ACHN (cell line): ENCODE measurements at places on chromosomes 3 and 15.

- DNase-seq, result no peak
Observed at GRCh38 chr15:49462232-49462844, 39.3 kb downstream of the FGF7 start.

GRCh38 chr15:28986108-28986507 lies 100.3 kb downstream of the APBA2 start:
- DNase-seq, result no peak

DNA sequence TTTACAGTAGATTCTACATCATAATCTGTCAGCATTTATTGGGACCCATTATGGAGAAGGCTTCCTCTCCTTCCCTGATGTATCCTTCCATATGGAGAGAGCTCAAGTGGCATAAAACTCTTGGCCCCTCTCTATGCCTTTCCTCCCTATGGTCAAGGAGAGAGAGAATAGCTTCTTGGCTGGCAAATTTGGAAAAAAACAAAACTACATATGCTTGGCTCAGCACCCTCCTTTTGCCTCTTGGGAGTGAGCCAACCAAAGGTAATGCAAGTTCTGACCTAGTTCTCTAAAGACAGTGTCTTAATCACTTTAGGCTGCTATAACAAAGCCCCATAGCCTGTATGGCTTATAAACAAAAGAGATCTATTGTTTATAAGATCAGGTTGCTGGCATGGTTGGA lies 37.5 kb downstream of the C3orf70 start:
- DNase-seq, result no peak

GRCh38 chr15:74628199-74628598 lies 12.6 kb downstream of the CLK3 start:
- no peak for DNase-seq

- DNase-seq, result no peak
Observed at GRCh38 chr3:14793126-14793857, 25.5 kb upstream of the FGD5 start.

- no peak for DNase-seq
Observed at GRCh38 chr3:177760803-177761202, 563.5 kb upstream of the TBL1XR1 start.

- no peak for DNase-seq
Observed at GRCh38 chr15:90030376-90030775, 29.3 kb downstream of the ZNF710 start.

GRCh38 chr3:41629072-41629471 lies 332.8 kb downstream of the ULK4 start:
- DNase-seq, result no peak

DNA sequence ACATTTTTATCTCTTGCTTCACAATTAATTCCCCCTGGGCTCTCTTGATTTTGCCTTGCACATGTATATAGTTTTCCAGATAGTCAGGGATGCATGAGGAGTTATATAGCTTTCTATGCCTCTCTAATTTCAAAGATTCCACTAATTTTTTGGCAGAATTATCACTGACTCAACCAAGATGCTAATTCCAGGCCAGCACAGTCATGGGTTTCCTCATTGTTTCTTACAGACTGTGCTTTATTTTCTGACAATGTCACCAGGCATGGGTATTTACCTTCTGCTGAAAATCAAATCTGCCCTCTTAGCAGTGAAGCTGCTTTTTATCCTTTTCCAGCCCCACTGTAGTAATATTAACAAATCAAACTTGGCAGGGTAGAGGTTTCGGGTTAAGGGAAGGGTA lies 1520.6 kb upstream of the CADM2 start:
- DNase-seq, result no peak

GRCh38 chr3:185157347-185157746 lies 4.5 kb upstream of the C3orf70 start:
- no peak for DNase-seq

DNA sequence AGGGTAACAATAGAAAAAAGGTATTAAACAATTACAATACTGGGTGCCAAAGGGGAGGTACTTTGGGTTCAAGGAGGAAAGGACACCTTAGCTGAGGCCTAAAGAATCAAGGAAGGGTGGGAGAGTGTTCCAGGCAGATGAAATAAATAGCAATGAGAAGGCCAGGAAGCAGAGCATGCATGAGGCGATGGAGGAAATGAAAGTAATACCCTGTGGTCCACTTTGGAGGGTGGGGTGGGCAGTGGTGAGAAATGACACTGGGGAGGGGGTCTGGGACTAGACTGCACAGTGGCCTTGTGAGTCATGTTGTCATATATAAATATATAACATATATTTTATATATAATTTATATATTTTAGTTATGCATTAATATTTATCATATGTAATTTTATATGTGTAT lies 55.9 kb downstream of the BHLHE40 start:
- no peak for DNase-seq

GRCh38 chr15:27538325-27538724 lies 560.8 kb downstream of the OCA2 start:
- DNase-seq, result no peak

GRCh38 chr3:187197335-187197649 lies at the start of gene RTP1:
TSS of gene RTP1 (plus strand) at chr3:187197486. CDS start at chr3:187197516, 30 bp downstream.
- DNase-seq, result no peak

DNA sequence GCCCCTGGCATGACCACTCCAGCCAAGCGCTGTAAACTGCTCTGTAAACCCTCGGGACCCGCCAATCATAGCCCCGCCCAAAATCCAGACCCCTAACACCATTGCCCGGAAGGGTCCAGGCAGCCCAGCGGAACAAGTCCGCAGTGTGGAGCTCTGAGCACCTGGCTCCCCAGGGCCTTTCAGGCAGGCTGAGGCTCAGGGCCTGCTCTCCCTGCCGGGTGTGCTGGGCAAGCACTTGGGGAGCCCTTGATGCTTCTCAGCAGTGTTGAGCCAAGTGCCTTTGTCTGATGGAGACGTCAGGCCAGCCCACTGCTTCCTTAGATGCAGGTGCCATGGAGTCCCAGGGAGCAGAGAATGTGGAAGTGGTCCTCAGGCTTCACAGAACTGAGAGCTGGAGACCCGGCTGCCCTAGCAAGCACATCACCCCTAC lies 106.2 kb downstream of the TLE3 start:
- DNase-seq, result no peak

- DNase-seq, result peak; percentile 6
Observed at GRCh38 chr15:68536331-68537095, 42.3 kb upstream of the CORO2B start.

- no peak for DNase-seq
Observed at GRCh38 chr3:176633511-176633910, 563.8 kb downstream of the TBL1XR1 start.

GRCh38 chr3:140244893-140245292 lies 309.9 kb downstream of the CLSTN2 start:
- DNase-seq, result peak; percentile 15

DNA sequence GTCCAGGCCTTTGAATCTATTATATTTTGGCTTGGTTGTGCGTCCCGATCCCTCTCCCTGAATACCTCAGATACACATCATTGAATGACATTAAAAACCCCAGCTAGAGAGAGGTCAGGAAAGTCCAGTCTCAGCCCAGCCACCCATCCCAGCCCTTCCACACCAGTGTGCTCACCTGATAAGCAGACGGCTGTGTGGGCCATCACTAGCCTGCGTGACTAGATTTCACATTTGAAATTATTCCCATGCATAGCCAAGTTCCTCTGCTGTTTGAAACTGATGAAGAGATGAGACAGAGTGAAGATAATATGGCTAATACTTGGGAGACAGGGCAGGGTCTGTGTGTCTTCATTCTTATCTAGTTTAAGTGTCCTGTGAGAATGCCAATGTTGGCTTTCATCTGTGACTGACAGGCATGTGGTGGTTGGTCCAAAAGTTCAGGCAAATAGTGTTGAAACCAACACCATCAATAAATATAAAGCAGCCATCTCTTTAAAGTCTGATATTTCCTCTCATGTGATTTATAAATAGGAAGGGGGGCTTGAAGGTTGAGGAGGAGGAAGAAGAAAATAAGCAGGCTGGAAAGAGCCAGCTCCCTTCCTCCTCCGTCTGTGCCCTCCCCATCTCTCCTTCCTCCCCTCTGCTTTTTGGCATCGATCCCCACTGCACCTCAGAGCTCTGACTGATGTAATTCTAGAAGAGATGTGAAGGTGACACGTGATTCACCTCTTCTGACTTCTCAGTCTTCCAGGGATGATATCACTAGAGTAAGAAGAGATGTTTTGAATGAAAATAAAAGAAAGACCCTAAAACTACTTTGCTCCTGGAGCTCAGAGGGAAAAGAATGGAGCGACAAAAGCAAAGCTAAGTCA lies 5.1 kb downstream of the FAM43A start:
- peak; percentile 11 for DNase-seq

- DNase-seq, result no peak
Observed at GRCh38 chr3:71896751-71897150, 111.8 kb upstream of the PROK2 start.

- no peak for DNase-seq
Observed at GRCh38 chr15:62989366-62990055, 53.0 kb upstream of the TPM1 start.

DNA sequence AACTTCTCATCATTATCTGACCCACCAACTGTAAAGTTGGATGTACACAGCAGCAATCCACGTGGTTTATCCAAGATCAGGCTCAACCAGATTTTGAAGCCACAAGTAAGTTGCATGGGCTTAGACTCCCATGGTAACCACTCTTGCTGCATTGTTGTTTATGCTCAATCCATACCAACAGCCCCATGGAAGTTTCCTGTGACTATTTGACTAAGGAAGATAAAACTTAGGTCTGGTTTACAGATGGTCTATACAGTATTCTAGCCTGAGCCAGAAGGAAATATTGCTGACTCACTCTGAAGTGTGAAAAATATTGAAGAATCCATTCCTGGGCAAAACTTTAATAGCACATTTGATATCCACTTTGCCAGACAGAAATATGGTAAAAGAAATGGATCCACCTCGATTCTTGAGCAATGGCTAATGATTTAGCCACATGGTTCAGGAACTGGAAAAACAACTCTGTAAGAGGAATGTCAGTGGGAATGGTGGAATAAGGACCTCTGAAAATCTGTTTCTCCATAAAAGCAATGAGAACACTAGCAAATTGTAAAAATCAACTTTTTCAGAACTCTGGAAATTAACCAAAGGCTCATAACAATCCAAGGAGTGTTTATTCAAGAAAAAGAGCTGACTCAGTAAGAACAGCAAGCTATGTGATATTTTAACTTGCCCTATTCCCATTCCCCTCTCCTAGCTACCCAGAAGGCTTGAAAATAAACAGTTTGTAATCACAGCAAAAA lies 162.9 kb upstream of the STT3B start:
- DNase-seq, result no peak

- DNase-seq, result no peak
Observed at GRCh38 chr3:78140274-78140673, 1100.4 kb downstream of the ROBO2 start.

GRCh38 chr3:12999147-13000140 lies 73.8 kb downstream of the IQSEC1 start:
- DNase-seq, result no peak

- DNase-seq, result no peak
Observed at GRCh38 chr15:68114840-68115239, 60.7 kb downstream of the PIAS1 start.

- no peak for DNase-seq
Observed at GRCh38 chr3:18593231-18593630, 168.1 kb upstream of the SATB1 start.

GRCh38 chr15:82856397-82857170 lies 47.2 kb downstream of the WHAMM start:
- DNase-seq, result no peak
